RKO (cell line): ENCODE measurements at places on chromosomes 4 and X.

GRCh38 chr4:1535926-1536578, 129.8 kb upstream of the NKX1-1 start:
- DNase-seq, result no peak

GRCh38 chr4:3836756-3837601, 70.8 kb downstream of the ADRA2C start:
- DNase-seq, result no peak

DNA sequence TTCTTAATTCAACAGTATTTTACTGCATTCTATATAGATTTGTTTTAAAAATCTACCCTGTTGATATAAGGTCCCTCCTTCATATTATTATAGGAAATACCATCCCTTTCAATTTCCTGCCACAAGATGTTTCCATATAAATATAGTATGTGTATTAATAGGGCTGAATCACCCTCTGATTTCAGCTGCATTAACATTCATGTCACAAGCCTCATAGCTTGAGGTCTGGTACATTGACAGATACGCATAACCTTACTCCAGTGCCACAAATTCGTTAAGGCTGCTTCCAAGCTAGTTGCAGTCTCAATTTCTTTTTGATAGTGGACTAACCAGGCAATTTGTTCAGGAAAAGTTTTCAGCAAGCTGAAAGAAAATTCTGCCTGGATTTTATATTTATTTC, 128.4 kb downstream of the KLHL34 start:
- no peak for DNase-seq

DNA sequence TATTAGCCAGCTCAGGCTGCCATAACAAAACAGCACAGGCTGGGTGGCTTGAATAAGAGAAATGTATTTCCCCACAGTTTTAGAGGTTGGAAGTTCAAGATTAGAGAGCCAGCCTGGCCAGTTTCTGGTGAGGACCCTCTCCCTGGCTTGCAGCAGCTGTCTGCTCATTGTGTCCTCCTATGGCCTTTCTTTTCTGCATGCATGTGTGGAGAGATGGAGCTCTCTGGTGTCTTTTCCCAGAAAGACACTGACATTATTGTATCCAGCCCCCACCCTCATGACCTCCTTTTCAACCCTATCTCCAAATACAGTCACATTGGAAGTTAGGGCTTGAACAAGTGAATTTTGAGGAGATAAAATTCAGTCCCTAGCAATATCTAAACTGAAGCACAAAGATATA, 263.8 kb upstream of the PABPC4L start:
- no peak for DNase-seq

DNA sequence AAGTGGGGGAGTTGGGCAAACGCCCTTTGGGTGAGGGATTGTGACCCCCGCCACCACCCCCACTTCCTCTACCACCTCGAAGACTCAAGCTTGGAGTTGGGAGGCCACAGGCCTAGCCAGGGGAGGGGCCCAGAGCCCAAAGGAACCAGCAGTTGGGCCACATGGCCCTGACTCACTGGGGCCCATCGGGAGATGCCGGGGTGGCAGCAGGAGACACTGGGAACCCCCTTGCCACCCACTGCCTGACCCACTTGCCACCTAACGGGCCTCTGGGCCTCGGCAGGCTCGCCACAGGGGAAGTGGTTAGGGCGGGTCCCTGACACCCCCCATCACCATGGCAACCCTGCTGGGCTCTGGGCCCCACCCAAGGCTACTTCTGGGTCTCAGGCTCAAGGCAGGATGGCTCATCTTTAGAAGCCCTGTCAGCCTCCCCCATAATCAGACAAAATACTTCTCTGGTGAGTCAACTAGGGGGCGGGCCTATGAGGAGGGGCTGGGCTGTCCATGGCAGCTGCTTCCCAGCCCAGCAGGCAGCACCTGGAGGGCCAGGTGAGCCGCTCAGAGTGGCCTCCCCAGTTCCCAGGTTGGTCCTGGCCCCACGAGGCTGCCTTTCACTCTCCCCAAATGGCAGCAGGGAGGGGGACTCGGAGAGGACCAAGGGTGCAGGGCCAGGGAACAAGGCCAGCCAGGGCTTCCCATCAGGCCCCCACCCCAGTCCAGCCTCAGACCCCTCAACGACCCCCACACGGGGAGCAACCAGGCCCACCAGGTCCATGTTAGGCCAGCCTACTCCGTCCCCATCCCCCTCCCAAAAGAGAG, 5.6 kb downstream of the FLNA start:
- peak; percentile 93 for DNase-seq

DNA sequence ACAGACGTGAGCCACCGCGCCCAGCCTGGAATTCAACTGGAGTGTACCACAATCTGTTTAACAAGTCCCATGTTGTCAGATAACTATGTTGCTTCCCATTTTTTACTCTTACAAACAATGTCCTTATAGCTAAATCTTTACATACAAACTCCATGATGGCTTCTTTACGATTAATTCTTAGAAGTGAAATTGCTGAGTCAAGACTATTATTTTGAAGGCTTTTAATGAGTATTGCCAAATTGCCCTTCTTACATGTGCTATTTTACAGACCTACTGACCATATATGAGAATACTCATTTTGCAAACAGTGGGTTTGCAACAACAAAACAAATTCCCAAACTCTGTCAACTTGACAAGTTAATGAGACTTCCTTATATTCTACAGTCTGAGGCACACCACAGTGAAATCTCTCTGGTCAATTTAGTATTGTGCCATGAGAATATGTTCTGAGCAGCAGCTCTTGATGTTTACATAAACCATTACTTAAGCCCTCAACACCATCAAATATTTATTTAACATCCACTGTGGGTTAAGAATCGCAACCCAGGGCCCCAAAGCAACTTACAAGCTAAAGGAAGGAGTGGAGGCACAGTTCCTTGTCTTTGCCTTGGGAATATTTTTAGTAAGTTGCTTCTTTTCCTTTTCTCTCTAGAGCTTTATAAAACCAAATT, 128.5 kb downstream of the SPRY1 start:
- no peak for DNase-seq
